ENCODE measurements at places on chromosomes 3 and 15.

- no peak for DNase-seq
These were observed 16.3 kb downstream of the PLXNB1 start for GRCh38 chr3:48413611-48414010.

GRCh38 chr3:120163026-120163425, 68.8 kb upstream of the GSK3B start:
- no peak for DNase-seq

GRCh38 chr3:132550579-132551305, 46.3 kb upstream of the ACKR4 start:
- DNase-seq = no peak

- no peak for DNase-seq
These were observed 244.8 kb downstream of the TLE3 start for GRCh38 chr15:69852916-69853315.
